Globus pallidus (tissue), 1 donor: ENCODE measurements at places on chromosomes 6 and 20.

- no peak for DNase-seq
Measured at GRCh38 chr6:121305957-121306607, 28.2 kb downstream of the TBC1D32 start.

DNA sequence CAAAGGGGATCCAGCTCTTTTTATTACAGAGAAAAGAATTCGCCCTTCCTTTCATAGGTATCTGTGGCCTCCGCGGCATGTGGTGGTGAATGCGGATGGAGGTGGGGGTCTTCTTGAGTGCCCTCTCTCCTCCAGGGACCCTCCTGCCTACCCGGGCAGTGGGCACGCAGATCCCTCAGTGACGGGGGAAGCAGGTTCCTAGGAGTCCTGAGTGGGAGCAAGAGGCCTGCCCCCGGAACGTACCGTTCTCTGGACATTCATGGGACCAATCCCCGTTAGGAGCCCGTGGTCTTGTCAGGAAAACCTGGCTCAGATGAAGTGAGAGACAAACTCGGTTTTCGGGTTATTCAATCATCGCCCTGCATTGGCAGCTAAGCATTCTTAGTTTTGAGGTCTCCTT, 56.4 kb downstream of the SMOC2 start:
- DNase-seq = no peak

GRCh38 chr20:50121858-50122271, 8.9 kb upstream of the UBE2V1 start:
- DNase-seq = no peak

DNA sequence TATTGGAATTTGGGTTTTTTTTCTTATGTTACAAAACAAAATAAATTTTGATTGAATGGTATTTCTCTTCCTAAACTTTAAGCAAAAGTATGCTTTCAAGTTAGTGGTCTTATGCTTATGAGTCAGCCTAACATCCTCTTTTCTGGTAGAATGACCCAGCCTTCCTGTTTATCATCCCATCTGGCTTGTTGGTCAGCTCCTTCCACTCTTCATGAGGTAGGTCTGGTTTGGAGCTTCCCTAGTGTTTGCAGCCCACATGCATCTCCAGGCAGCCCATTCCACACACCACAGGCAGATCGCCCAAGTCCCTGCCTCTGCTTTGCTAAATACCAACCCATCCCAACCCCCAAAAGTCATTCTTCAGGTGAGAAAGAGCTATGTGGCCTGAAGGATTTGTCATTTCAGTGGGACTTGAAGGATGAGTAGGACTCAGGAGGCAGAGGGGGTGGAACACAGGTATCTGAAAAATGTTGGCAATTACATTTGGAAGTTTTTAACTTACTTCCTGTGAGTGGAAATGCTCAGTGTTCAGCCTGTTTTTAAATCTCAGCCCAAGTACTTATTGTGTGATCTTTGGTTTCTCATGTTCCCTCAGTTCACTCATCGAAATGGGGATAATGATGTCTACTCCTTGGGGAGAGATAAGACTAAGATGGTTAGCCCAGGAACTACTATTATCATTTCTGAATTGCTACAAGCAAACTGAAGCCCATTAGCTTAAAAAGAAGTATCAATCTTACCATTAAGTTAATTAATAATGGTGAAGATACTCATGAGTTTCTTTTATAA, 294.0 kb downstream of the ADGB start:
- DNase-seq = no peak

DNA sequence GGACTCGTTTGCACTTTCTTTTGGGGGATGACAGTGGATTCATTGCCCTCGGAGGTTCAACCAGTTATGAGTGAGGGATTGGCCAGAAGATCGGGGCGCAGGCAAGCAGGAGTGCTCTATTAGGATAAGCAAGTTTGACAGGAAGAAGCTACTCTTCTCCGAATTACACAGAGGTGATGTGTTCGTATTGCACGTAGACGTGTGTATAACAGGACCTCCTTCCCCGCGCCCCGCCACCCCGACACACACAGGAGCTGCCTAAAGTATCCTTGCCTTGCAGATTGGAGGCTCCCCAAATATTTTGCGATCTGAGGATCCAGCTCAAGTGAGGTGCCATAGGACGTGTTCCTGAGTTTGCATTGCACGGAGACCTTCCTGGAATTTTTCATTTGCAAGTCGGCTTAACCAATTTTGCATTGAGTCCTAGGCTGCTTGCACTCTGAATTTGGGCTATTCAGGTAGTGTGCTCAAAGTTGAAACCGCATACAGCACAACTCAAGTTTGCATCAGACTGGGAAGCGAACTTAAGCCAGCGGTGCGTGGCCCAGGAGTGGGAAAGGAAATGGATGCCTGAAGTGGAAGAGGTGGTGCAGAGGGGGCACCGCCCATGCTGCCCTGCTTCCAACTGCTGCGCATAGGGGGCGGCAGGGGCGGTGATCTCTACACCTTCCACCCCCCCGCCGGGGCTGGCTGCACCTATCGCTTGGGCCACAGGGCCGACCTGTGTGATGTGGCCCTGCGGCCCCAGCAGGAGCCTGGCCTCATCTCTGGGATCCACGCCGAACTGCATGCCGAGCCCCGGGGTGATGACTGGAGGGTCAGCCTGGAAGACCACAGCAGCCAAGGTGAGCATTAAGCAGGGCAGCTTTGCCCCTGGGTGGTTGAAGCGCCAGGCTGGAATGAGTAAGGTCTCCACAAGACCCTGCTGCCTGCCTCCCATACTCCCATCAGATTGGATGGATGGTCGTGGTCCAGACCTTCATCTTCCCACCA, 770 bp downstream of the TCF19 start:
- DNase-seq = no peak

- DNase-seq = no peak
Measured at GRCh38 chr6:169959136-169960002, 207.9 kb downstream of the ERMARD start.

GRCh38 chr6:160863782-160864181, 127.8 kb upstream of the MAP3K4 start:
- DNase-seq = no peak

- no peak for DNase-seq
Measured at GRCh38 chr6:123211777-123212545, 215.9 kb downstream of the CLVS2 start.

DNA sequence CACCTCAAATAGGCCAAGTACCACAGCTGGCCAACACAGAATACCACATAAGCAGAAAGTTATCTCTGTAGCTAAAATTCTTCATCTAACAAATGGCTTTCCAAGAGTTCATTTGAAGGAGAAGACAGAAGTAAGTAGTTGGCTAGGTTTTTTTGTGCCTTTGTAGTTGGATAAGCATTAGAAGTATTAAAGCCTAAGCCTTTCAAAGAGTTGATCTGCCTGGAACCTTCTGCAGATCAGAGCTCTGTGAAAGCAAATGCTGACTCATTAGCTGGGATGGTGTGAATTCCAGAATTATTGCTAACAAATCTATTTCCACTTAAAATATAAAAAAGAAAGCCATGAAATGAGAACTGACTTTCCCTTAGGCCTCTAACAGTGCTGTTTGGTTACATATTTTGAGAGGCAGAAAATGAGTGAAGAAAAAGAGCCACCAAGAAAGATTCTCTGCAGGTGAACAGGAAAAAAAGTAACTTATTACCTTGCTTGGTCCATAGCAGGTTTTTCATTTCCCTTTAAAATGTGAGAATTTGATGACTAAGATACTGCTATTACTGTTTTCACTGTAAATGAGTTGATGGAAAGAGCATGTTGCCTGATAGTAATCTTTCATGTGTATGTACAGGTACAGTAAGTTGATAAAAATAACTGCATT, 763.2 kb upstream of the FLRT3 start:
- DNase-seq = no peak

DNA sequence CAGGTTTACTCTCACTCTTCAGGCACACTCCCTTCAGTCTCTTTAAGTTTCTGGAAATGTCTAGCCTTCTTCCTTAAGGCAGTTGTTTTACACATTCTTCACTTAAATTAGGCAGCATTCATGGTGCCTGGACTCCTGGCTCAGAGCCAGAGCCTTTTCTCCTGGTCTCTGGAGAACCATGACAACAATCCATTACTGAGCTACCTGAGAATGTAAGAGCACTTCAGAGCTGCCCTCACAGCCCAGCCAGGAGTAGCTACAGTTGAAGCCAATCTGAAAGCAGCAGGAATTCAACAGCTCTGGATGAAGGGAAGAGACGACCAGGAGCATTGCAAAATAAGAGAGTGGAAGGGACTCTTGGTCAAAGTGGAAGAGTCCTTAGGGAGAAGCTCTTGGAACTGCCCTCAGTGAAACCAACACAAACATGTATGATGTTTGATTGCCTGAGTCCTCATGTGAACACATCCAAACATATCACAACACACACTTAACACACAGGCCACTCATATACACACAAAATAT, 416.8 kb upstream of the SPTLC3 start:
- DNase-seq = no peak

DNA sequence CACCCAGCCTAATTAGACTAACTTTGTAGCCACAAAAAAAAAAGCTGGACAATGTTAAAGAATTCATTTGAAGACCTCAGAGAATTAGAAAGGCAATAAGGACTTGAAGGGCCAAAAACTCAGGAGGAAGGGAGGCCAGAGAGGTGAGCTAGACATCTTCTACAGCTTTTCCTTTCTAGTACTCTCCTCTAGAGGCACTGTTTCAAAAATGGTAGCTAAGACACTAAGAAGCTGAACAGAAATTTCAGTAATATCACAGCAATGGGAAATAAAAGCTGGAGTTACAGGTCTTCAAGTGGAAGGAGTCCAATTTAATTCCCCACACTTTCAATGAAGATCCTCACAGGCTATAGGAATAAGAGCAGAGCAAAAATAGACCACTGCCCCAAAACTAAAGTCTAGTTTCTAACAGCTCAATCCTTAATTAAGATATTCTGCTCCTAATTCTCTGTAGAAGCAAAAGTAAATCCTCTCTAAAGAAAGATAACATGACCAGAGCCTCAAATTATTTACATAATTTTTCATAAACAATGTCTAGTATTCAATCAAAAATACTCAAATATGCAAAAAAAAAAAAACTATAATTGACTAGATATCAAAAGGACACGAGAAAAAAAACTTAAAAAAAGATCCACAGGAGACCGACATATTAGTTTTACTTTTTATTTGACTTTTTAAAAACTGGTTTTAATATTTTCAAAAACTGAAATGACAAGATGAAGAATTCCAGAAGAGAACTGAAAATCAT, 63.7 kb downstream of the RNGTT start:
- DNase-seq = no peak

GRCh38 chr6:49782293-49782692, 4.8 kb downstream of the PGK2 start:
- no peak for DNase-seq

DNA sequence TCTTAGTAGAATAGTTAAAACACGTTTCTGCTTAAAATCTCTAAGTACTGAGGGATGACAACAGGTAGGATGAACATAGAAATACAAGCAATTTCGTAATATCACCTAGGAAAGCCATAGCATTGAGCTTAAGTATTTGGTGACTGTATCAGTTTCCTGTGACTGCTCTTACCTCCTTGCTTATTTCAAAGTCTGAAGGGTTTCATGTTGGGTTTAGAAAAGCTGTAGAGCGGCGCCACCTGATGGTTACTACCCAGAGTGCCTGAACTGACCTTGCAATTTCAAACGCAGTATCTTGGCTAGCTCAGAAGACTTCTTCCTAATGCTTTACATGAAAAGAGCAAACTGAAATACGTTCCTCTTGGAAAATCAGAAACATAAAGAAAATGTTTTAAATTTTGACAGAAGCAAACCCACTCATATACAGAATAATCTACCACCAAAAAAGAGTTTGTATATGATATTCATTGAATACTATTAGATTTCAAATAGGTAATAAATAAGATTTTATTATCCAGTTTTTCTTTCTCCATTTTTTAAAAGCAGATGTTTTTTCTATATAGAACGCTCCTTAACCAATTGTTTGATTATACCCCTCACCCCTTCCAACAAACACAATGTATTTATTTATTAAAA, 82.3 kb upstream of the RIPOR2 start:
- peak; percentile 16 for DNase-seq

DNA sequence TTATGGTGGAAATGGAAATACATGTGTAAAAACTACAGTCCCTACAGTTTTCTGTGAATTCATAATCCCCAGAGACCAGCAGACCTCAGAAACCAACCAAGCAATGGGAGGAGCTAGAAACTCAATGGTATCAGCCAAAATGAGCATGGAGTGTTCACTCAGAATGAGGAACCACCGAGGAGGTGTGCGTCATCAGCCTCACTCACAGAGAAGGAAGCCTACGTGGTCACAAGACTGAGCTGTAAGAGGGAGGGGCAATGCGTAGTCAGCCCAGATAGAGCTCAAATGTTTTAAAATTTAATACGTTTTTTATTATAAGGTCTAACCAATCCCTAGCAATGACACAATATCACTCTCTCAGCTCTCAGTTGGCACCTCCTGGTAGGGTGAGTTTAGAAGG, 17.4 kb downstream of the MYLK4 start:
- peak; percentile 59 for DNase-seq

GRCh38 chr20:22348010-22348409, 236.4 kb downstream of the FOXA2 start:
- DNase-seq = no peak

- no peak for DNase-seq
Measured at GRCh38 chr6:16868968-16869367, 107.7 kb upstream of the ATXN1 start.

DNA sequence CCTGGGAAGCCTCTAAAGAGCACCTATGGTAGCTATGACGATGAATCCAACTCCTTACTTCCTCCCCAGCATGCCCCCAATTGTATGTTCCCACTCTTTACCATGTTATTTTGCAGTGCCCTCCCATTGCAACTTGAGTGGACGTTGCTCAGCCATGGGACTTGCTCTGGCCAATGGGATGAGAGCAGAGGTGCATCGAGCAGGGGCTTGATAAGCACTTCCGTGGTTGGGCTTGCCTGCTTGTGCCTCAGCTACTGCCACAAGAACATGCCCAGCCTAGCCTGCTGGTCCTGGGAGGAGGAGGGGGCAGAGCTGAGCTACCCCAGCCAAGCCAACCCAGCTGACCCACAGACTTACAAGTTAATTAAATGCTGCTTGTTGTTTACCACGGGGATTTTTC, 71.1 kb upstream of the CTNNBL1 start:
- no peak for DNase-seq

DNA sequence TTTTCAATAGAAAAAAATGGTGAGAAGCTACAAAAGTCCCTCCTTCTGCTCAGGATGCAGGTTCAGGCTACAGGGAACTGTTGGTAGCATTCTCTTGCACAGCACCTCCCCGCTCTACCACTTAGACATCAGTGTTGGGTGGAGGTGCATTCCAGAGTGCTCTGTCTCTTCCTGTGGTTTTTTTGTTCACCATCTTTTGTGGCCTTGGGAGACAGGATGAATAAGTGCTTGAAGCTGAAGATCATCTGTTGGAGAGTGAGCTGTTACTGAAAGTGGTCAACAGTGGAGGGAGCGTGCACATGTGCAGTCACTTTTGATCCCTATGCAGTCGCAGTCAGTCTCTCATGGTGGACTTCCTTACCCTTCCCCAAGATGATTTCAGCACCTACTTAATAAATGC, 16.6 kb upstream of the BTBD3 start:
- DNase-seq = no peak
